ENCODE measurements at places on chromosomes 4 and X. TPM values are rescaled to one million over a fixed set of nuclear protein-coding genes. Genes with fewer than 3 reads are reported as not detected.

GRCh38 chr4:185672618-185673017 lies 137.3 kb upstream of the PDLIM3 start:
- no peak for DNase-seq

- DNase-seq = no peak
Observed at GRCh38 chr4:109206620-109207019, 95.8 kb downstream of the COL25A1 start.

DNA sequence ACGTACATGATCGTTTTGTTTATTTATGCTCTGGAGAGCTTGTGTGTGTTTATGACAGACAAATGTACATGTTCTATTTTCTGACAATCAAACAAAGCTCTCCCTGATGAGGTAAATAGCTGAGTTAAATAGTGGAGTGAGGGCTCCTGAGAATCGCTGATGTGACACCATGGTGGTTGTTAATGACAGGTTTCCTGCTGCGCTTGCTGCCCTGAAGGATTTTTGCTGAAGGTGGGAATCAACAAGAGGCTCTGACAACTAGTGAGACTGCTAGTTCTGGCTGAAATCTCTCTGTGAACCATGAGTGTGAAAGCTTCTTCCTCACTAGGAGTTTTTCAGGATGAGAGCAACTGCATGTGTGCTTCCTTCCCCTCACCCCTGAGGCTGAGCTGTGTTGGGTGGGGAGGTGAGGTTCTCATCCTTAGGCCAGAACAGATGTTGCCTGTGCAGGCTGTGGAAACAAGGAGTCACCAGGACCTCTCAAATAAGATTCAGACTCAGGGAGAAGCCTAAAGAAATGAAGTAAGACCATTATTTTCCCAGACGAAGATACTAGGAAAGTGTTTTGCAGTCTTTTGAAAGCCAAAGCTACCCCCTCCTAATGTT lies 173.4 kb upstream of the JADE1 start:
- no peak for DNase-seq

DNA sequence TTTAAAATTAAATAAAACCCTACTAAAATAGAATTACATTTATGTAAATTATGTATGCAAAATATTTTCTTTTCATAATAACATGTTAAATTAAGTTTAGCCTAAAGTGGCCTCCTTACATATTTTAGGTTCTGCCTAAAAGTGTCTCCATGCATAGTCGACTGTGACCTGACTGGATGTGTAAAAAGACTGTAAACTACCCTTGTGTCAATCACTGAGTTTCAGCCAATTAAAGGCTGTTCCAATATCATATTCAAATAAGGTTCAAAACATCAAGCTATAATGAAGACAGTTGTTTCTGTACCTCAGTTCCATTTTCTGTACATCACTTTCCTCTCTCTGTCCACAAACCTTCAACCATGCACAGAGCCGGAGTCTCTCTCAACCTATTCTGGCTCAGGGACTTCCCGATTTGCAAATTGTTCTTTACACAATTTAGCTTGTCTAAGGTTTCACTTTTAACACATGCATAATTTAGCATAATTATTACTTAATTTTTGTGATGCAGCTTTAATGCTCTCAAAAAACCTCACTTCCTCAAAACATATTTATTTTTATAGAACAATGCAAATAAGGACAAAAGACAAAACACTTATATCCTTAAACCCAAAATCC lies 60.1 kb downstream of the SH3RF1 start:
- no peak for DNase-seq

- DNase-seq = no peak
Observed at GRCh38 chr4:5044341-5044740, 6.9 kb upstream of the STK32B start.

DNA sequence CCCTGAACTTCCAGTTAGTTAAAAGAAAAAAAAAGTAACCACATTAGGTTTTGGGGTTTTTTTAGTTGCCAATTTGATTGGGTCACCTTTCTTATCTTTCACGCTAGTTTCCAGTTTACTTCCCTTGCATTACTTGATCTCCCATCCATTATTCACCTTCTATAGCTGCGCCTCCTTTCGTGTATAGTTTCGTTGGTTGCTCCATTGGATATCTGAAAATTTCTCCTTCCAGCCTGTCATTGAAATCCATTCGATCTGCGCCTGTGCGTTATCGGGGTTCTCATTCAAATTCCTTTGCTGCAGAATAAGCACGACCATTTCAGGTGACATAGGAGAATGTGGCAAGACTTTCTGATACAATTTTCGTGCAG lies 764 bp downstream of the TRAPPC11 start:
- DNase-seq = peak; percentile 0

- peak; percentile 61 for DNase-seq
Observed at GRCh38 chrX:100829730-100830129, 9.5 kb downstream of the CSTF2 start.

- DNase-seq = no peak
Observed at GRCh38 chr4:1052231-1052671, 40.8 kb downstream of the FGFRL1 start.

DNA sequence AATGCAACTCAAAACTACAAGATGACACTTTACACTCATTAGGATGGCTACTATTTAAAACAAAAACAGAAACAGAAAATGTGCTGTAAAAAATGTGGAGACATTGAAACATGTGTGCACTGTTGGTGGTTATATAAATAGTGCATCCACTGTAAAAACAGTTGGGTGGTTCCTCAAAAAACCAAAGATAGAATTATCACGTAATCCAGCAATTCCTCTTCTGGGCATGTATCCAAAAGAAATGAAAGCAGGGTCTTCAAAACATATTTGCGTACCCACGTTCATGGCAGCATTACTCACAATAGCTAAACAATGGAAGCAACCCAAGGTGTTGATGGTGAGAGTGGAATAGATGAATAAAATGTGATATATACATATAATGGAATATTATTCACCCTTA lies 967.2 kb downstream of the TRAM1L1 start:
- no peak for DNase-seq

DNA sequence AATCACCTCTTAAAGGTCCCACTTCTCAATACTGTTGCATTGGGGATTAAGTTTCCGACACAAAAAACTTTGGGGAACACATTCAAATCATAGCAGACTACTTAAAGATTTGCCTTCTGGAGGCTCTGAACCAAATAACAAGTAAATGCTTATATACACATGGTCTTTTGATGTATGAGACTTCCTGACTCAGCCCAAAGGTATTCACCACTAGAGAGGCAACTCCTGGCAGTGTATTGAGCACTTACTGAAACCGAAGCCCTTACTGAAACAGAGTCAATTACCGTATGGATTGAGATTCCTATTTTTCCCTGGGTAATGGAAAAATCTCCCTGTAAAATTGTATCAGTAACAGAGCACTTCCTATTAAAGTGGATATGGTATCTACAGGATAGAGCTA lies 45.4 kb downstream of the ZCCHC13 start:
- peak; percentile 74 for DNase-seq

DNA sequence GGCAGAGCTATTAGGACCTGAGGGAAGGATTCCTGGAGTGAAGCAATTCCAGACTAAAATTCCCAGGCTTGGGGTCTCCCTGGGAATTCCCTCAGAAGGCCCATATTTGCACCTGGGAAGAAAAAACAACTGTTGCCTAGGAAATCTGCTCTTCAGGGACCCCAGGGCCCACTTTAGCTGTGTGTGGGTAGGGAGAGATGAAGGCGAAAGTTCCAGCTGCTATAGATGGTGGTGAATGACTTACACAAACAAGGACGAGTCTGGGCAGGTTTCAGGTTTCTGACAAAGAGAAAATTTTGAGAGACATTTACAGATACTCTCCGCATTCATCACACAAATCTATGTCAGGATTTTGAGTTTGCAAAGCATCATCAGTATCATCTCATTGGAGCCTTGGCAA lies 126.1 kb downstream of the GPC3 start:
- no peak for DNase-seq

DNA sequence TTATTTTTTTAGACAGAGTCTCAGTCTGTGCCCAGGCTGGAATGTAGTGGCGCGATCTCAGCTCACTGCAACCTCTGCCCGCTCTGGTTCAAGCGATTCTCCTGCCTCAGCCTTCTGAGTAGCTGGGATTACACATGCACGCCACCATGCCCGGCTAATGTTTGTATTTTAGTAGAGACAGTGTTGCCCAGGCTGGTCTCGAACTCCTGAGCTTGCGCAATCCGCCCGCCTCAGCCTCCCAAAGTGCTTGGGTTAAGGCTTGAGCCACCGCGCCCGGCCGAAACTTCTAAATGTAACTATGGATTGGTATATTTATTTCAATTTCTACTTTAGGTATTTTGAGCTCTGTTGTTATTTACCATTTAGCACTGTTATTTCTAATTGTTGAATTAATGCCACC lies 79.4 kb downstream of the FAM193A start:
- no peak for DNase-seq

GRCh38 chr4:86506591-86506990 lies 87.5 kb upstream of the PTPN13 start:
- peak; percentile 43 for DNase-seq

DNA sequence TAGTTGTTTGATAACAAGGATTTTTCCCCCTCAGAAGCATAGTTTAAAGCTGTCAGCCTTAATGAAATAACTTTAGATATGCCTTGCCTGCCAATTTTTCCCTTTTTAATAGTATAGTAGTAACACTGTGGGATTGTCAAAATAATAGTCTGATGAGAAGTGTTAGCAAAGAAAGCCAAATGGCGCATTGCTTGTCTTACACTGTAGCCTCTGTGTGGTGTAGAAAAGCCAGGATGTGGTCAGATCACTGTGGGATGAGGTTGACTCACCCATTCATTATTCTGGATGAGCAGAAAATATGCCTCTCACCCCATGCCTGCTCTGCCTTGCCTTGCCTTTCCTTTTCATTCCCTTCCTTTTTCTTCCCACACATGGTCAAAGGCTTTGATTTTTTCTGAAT lies 257.8 kb upstream of the NRK start:
- peak; percentile 52 for DNase-seq

GRCh38 chr4:15809058-15809457 lies 30.9 kb downstream of the CD38 start:
- peak; percentile 16 for DNase-seq

NWD2 gene
- total RNA-seq = not detected

DDIT4L gene
- total RNA-seq = not detected

PPP2R2C gene
- total RNA-seq = 0.10 TPM

NKX3-2 gene
- 0.96 TPM for total RNA-seq

VSIG1 gene
- not detected for total RNA-seq

TCEAL5 gene
- not detected for total RNA-seq

TMPRSS11A gene
- not detected for total RNA-seq

FHDC1 gene
- 0.49 TPM for total RNA-seq

PAGE2 gene
- 9.3 TPM for total RNA-seq

ZNF711 gene
- 0.12 TPM for total RNA-seq

GRIA3 gene
- total RNA-seq = 0.36 TPM

SCLT1 gene
- 24.0 TPM for total RNA-seq

Measured in RPMI7951 (cell line).